ENCODE measurements at places on chromosomes 4 and X. TPM values are rescaled to one million over a fixed set of nuclear protein-coding genes. Genes with fewer than 3 reads are reported as not detected.

PAGE4 gene
- not detected for total RNA-seq

RRH gene
- not detected for total RNA-seq

CSAG3 gene
- total RNA-seq: not detected

XAGE1B gene
- not detected for total RNA-seq

CCDC149 gene
- 9.8 TPM for total RNA-seq

RAB33A gene
- 0.79 TPM for total RNA-seq

GLRB gene
- total RNA-seq: 1.6 TPM

ZC4H2 gene
- 21.7 TPM for total RNA-seq

- no peaks in the 10 kb centered on the region for H3K27me3 ChIP-seq
- H3K4me3 ChIP-seq: no peak overlapping the region
- H3K36me3 ChIP-seq: peaks cover 15% of the 10 kb centered on the region
- no peak for DNase-seq
Measured at GRCh38 chr4:94649381-94650133, 108.2 kb upstream of the BMPR1B start.

GRCh38 chr4:145730026-145730425 is 50.1 kb downstream of the C4orf51 start:
- H3K36me3 ChIP-seq: no peaks in the 10 kb centered on the region
- no peaks in the 10 kb centered on the region for H3K27me3 ChIP-seq
- H3K27ac ChIP-seq: no peak overlapping the region

- no peaks in the 10 kb centered on the region for H3K27me3 ChIP-seq
- no peaks in the 10 kb centered on the region for H3K4me1 ChIP-seq
- no peak overlapping the region for H3K27ac ChIP-seq
- H3K4me3 ChIP-seq: no peak overlapping the region
- no peak for DNase-seq
Measured at GRCh38 chrX:68238568-68238967, 194.7 kb downstream of the OPHN1 start.

GRCh38 chrX:16772460-16772859 is 13.8 kb upstream of the TXLNG start:
- H3K27ac ChIP-seq: peak overlapping the region; percentile 49
- H3K4me1 ChIP-seq: no peaks in the 10 kb centered on the region
- no peak overlapping the region for H3K4me3 ChIP-seq
- DNase-seq: no peak
- H3K27me3 ChIP-seq: no peaks in the 10 kb centered on the region

DNA sequence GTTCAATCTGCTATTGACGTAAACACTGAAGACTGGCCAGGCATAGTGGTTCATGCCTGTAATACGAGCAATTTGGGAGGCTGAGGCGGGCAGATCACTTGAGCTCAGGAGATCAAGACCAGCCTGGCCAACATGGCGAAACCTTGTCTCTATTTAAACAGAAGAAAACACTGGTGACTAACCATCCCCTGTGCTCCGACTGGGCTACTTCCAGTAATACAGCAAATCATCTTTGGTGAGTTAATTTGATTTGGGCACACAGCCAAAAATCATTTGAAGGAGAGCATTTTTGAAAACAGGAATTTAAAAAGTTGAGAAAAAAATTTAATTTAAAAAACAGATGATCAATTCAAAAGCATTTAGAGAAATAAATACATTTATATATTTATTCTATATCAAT is 52.0 kb downstream of the SEC24D start:
- H3K27me3 ChIP-seq: no peaks in the 10 kb centered on the region
- no peak overlapping the region for H3K4me3 ChIP-seq
- no peak for DNase-seq
- no peaks in the 10 kb centered on the region for H3K4me1 ChIP-seq

DNA sequence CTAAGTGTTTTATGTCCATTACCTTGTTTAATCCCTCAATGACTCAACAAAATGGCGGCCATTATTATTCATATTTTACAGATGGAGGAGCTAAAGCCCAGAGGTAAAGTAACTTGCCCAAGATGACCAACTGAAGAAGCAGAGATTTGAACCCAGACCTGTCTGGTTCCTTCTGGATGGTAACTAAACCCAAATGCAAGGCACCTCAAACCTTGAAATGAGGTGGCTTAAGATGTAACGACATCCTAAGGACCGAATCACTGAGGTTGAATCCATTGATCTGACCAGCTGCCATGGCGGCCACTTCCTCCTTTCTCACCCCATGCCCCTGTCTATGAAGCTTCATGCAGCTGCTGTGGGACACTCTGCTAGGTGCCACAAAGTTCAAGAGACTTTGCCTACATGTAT is 932 bp downstream of the TLR10 start:
- no peak for DNase-seq
- H3K36me3 ChIP-seq: no peaks in the 10 kb centered on the region
- H3K27ac ChIP-seq: no peak overlapping the region

- no peak for DNase-seq
- no peaks in the 10 kb centered on the region for H3K36me3 ChIP-seq
- no peaks in the 10 kb centered on the region for H3K27me3 ChIP-seq
- H3K4me1 ChIP-seq: no peaks in the 10 kb centered on the region
Measured at GRCh38 chr4:159655547-159655946, 552.7 kb downstream of the RAPGEF2 start.

GRCh38 chrX:54494989-54495813 is 833 bp downstream of the FGD1 start:
- no peaks in the 10 kb centered on the region for H3K36me3 ChIP-seq
- DNase-seq: no peak
- H3K4me3 ChIP-seq: peak overlapping the region; percentile 71
- H3K27ac ChIP-seq: peak overlapping the region; percentile 73
- H3K27me3 ChIP-seq: no peaks in the 10 kb centered on the region
- no peaks in the 10 kb centered on the region for H3K4me1 ChIP-seq

- peak; percentile 41 for DNase-seq
- H3K27ac ChIP-seq: peak overlapping the region; percentile 86
- peaks cover 60% of the 10 kb centered on the region for H3K4me1 ChIP-seq
- no peaks in the 10 kb centered on the region for H3K36me3 ChIP-seq
- no peak overlapping the region for H3K4me3 ChIP-seq
Measured at GRCh38 chr4:6916069-6916586, 6.5 kb downstream of the TBC1D14 start.

GRCh38 chr4:94403751-94404150 is 48.0 kb upstream of the PDLIM5 start:
- no peaks in the 10 kb centered on the region for H3K36me3 ChIP-seq
- no peak overlapping the region for H3K4me3 ChIP-seq
- H3K27me3 ChIP-seq: no peaks in the 10 kb centered on the region
- DNase-seq: no peak
- no peak overlapping the region for H3K27ac ChIP-seq

- no peak for DNase-seq
- no peak overlapping the region for H3K4me3 ChIP-seq
- no peaks in the 10 kb centered on the region for H3K27me3 ChIP-seq
- H3K27ac ChIP-seq: no peak overlapping the region
- no peaks in the 10 kb centered on the region for H3K4me1 ChIP-seq
Measured at GRCh38 chr4:185941461-185941860, 127.5 kb upstream of the TLR3 start.

- DNase-seq: no peak
- H3K27ac ChIP-seq: no peak overlapping the region
- no peaks in the 10 kb centered on the region for H3K36me3 ChIP-seq
- no peaks in the 10 kb centered on the region for H3K4me1 ChIP-seq
Measured at GRCh38 chr4:128221586-128221985, 66.0 kb downstream of the PGRMC2 start.

DNA sequence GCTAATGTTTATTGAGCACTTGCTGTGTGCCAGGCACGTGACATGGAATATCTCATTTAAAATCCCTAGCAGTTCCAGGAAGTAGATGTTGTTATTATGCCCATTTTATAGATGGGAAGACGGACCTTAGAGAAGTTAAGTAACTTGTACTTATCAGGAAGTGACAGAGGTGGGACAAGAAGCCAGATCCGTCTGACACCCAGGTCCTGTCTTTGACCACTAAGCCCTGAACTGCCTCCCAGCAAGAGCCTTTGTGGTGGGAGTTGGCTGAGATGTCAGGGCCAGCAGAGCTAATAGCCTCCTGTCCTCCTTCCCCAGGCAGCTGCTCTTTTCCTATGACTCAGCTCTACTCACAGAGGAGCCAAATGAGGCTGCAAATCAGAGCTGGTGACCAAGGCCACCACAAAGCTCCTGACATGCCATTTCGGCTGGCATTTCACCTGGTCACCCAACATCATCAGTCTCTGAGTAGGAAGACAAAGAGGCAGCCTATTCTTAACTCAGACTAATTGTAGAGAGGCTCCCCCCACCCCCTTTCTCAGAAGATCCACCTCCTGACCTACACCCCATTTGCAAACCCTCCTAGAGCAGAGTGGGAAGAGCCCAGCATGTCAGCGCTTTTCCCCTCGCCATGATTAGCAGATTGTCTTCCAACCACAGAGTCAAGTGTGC is 175.1 kb upstream of the KIT start:
- H3K27ac ChIP-seq: no peak overlapping the region
- H3K27me3 ChIP-seq: no peaks in the 10 kb centered on the region
- no peaks in the 10 kb centered on the region for H3K36me3 ChIP-seq

DNA sequence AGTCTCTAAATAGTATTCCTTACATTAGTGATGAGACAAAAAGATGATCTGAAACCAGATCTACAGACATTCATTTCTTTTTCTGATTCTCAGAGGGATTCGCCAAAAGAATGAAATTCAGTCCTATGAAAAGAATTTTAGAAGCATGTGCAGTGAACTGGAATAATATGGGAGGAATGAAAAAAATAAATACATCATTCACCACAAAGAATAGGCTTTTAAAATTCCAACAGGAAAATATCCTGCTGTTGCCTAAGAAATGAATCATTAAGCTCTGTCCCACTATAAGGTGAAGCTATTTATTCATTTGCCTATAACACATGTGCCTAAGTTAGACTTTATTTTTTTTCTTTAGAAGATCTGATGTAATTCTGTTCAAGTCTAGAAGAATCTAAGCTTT is 165.9 kb downstream of the IL15 start:
- H3K27ac ChIP-seq: no peak overlapping the region
- H3K4me3 ChIP-seq: no peak overlapping the region
- H3K36me3 ChIP-seq: no peaks in the 10 kb centered on the region
- no peaks in the 10 kb centered on the region for H3K4me1 ChIP-seq
- H3K27me3 ChIP-seq: no peaks in the 10 kb centered on the region
- no peak for DNase-seq

GRCh38 chr4:112280386-112281056 is 5.2 kb downstream of the TIFA start:
- H3K36me3 ChIP-seq: no peaks in the 10 kb centered on the region
- no peaks in the 10 kb centered on the region for H3K27me3 ChIP-seq
- no peak overlapping the region for H3K4me3 ChIP-seq
- peaks cover 5% of the 10 kb centered on the region for H3K4me1 ChIP-seq
- DNase-seq: no peak

DNA sequence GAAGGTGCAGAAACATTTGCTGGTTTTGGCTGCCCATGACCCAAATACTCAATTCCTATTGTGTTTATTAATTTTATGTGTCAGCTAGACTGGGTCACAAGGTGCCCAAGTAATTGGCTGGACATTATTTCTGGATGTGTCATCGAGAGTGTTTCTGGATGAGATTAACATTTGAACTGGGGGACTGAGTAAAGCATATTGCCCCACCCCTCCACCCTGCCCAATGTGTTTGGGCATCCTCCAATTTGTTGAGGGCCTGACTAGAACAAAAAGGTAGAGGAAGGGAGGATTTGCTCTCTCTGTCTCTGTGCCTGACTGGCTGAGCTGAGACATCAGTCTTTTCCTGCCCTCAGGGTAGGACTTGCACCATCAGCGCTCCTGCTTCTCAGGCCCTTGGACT is 29.7 kb upstream of the LCORL start:
- H3K36me3 ChIP-seq: no peaks in the 10 kb centered on the region
- no peak overlapping the region for H3K27ac ChIP-seq
- no peaks in the 10 kb centered on the region for H3K4me1 ChIP-seq
- DNase-seq: no peak
- H3K27me3 ChIP-seq: no peaks in the 10 kb centered on the region

- no peak overlapping the region for H3K4me3 ChIP-seq
- H3K27me3 ChIP-seq: no peaks in the 10 kb centered on the region
- no peaks in the 10 kb centered on the region for H3K36me3 ChIP-seq
- H3K4me1 ChIP-seq: no peaks in the 10 kb centered on the region
- no peak for DNase-seq
- H3K27ac ChIP-seq: no peak overlapping the region
Measured at GRCh38 chr4:159077702-159078495, 25.0 kb upstream of the RAPGEF2 start.

DNA sequence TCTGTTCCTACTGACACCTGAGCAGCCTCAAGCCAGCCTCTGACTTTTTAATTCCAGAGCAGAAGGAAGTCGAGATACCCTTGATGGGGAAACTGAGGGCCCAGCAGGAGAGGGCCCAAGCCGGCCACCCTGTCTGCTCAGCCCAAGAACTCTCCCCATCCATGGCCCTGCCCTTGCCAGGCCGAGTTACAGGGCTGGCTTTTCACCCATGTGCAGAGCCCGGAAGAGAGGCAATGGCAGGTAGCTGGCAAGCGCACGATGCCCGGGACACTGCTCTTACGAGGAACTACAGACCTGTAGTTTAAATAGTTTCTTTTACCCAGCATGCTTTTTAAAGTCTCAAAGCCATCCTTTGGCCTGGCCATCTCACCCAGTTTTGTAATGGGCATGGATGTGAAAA is 79.9 kb downstream of the MTMR1 start:
- DNase-seq: no peak
- H3K4me1 ChIP-seq: no peaks in the 10 kb centered on the region
- no peaks in the 10 kb centered on the region for H3K27me3 ChIP-seq
- no peak overlapping the region for H3K4me3 ChIP-seq

DNA sequence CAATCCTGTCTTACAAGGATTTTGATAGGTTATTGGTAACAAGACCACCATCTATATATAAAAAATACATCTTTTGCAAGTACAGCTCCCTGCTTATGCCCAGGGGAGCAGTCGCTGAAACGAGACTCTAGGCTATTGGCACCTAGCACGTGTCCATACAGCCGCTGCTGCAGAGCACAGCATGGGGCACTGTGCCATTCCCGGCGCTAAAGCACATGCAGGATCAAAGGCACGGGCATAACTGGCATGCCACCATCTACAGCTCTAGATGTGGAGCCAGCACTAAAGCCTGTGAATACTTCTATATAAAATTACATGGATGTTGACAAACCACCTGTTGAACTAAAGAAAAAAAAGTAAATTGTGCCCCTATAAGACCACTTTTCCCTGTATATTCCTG is 144.8 kb downstream of the COL25A1 start:
- DNase-seq: no peak
- H3K4me1 ChIP-seq: no peaks in the 10 kb centered on the region
- no peaks in the 10 kb centered on the region for H3K27me3 ChIP-seq
- no peak overlapping the region for H3K27ac ChIP-seq
- no peak overlapping the region for H3K4me3 ChIP-seq

GRCh38 chrX:119013164-119013563 is 38.7 kb downstream of the LONRF3 start:
- no peak for DNase-seq
- no peak overlapping the region for H3K4me3 ChIP-seq
- H3K27me3 ChIP-seq: no peaks in the 10 kb centered on the region
- no peak overlapping the region for H3K27ac ChIP-seq

GRCh38 chrX:150060406-150060805 is 122.1 kb upstream of the EOLA2 start:
- H3K4me1 ChIP-seq: no peaks in the 10 kb centered on the region
- H3K27ac ChIP-seq: no peak overlapping the region
- H3K36me3 ChIP-seq: no peaks in the 10 kb centered on the region
- H3K27me3 ChIP-seq: no peaks in the 10 kb centered on the region

- no peak overlapping the region for H3K4me3 ChIP-seq
- no peaks in the 10 kb centered on the region for H3K36me3 ChIP-seq
- H3K27me3 ChIP-seq: no peaks in the 10 kb centered on the region
- H3K27ac ChIP-seq: no peak overlapping the region
Measured at GRCh38 chr4:60396341-60397049, 803.6 kb upstream of the ADGRL3 start.

- no peak overlapping the region for H3K27ac ChIP-seq
- DNase-seq: no peak
- no peaks in the 10 kb centered on the region for H3K27me3 ChIP-seq
- no peaks in the 10 kb centered on the region for H3K4me1 ChIP-seq
- H3K4me3 ChIP-seq: no peak overlapping the region
- no peaks in the 10 kb centered on the region for H3K36me3 ChIP-seq
Measured at GRCh38 chr4:15925830-15926229, 12.7 kb downstream of the FGFBP1 start.
